ENCODE measurements at places on chromosomes 16 and 17.

DNA sequence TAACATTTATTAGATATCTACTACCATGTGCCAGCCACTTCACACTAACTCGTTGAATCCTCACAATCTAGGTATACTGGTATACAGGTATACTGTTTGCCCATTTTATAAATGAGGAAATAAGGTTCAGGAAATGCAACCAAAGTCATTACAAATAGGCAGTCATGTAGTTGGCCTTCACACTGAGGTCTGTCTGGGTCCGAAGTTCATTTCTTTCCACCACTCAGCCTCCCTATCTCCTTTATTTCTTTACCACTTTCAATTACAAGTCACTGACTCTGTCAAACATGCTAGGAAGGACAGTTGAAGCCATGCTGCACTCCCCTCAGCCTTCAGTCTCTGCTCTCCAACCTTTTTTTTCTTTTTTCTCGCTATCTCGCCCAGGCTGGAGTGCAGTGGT lies 20.7 kb upstream of the SIAH1 start:
- DNase-seq = no peak

GRCh38 chr17:29835435-29836351 lies 94.3 kb downstream of the SSH2 start:
- DNase-seq = no peak

DNA sequence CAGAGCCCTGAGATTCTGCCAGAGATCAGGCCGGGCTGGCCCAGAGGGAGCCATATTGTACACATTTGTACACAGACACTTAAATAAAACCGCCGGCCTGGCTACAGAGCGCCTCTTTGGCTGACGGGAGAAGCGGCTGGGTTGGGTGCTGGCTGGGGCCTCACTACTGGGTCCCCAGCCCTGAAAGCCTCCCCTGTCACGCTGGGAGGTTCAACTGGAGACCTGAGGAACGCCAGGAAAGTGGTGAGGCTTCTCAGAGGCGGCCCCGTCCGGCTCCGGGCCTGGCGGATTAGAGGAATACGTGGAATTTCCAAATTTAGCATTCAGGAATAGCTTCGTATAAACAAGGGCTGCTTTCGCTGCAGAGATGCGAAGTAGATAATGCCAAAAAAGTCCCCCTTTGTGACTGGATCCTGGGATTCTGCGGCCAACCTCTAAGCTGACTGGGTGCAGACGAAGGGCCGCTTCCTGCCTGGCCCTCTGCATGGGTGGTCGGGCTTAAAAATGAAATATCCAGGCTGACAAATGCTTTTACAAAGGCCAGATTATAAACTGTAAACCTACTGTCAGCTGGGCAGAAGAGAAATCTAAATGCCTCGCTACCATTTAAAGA lies 252.4 kb downstream of the IRF8 start:
- no peak for DNase-seq

DNA sequence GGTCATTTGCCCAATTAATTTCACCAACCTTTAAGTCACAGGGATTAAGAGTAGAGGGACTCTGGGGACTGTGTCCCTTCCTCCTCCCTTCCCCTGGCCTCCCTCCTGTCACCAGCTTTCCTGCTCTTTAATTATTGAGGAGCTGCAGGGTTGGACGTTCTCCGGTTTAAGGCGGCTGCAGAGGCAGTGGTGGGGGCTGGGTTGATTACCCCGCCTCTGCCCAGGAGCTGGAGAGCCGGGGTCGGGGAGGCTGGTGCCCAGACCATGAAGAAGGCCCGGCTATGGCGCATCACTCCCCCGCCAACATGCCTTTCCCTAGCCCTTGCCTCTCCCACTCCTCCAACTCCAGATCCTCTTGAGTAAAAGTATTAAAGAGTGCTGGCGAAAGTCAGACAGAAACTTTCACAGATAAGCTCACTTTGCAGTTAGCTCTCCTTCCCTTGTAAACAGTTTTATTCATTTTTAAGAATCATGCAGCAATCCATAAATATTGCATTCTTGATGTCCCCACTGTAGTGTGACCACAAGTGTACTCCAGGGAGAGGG lies 1.1 kb upstream of the FOXJ1 start:
- no peak for DNase-seq

- DNase-seq = no peak
Observed at GRCh38 chr16:50606431-50607050, 58.3 kb downstream of the NKD1 start.

DNA sequence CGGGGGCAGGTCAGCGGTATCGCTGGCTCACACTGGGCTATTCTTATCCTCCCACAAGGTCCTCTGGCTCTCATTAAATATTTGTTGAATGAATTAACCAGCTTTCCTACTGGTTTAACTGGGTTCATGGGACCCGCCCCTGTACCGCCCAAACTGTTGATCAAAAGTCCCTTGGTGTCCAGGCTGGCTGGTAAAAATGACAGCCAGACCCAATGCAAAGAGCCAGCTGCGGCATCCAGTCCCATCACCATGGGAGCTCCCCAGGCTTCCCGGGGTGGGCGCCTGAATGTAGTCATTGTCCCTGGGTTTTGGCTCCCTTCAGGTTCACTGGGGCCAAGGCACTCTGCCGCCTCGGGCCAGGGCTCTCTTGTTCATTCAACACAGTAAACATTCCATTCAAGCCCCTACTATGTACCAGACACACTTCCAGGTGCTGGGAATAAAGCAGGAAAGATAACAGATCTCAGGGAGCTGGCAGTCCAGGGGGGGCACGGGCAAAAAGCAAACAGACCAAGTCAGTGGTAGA lies 11.7 kb upstream of the ATP2C2 start:
- DNase-seq = no peak

- no peak for DNase-seq
Observed at GRCh38 chr17:37789021-37789565, 44.2 kb upstream of the HNF1B start.

- no peak for DNase-seq
Observed at GRCh38 chr16:68406458-68407152, 41.7 kb downstream of the SMPD3 start.

DNA sequence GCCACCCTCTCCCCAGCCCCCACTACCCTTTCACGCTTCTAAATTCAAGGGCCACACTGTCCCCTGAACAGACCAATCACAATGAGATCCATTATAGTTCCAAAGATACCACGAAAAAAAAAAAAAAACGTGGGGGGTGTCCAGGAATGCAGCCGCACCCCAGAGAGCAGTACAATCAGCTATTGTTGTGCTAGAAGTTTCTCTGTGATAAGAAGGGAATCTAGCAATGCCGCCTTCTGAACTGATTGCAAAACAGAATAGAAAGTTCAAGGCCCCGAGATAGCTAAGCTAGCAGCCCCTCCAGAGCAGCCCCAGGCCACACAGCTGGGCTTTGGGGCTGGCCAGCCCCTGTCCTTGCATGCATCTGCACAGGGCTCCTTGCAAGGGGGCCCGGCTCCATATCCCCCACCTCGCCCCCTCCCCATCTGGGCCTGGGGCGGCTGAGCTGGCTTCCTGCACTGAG lies 86.9 kb upstream of the CBX4 start:
- DNase-seq = no peak

GRCh38 chr16:89455178-89455577 lies 35.2 kb downstream of the ANKRD11 start:
- DNase-seq = no peak

DNA sequence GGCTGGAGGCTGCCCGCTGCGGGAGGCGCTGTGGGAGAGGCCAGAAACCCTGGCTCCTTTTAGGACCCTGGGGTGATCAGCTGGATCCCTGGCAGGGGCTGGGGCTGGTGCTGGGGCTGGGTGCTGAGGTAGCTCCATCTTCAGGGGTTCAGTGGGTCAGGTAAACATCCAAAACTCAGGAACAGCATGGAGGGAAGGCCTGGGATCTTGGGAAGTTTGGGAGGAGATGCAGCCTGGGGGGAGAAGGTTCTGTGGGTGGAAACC lies 21.0 kb downstream of the ADGRG5 start:
- DNase-seq = no peak

DNA sequence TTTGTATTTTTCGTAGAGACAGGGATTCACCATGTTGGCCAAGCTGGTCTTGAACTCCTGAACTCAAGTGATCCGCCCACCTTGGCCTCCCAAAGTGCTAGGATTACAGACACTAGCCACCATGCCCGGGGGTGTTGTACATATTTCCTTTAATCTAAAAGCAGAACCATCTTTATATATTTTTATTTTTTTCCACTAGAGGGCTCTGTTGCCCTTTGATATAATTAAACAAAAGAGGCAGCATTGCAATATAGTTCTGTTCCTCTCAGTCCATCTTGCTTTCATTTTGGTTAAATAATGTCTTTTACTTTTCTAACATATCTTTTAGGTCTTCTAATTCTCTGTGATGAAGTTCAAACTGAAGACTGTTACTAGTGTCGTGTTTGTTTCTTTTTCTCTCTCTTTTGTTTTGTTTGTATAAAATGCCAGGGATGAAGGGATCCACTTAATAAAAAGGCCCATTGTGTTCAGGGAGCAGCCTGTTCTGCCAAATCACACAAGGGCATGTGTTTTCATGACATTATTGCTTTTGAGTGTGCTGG lies 23.4 kb downstream of the WWOX start:
- no peak for DNase-seq

GRCh38 chr16:48013491-48013901 lies 142.3 kb downstream of the ABCC12 start:
- DNase-seq = no peak

GRCh38 chr17:67974598-67975066 lies 21.6 kb downstream of the C17orf58 start:
- no peak for DNase-seq

DNA sequence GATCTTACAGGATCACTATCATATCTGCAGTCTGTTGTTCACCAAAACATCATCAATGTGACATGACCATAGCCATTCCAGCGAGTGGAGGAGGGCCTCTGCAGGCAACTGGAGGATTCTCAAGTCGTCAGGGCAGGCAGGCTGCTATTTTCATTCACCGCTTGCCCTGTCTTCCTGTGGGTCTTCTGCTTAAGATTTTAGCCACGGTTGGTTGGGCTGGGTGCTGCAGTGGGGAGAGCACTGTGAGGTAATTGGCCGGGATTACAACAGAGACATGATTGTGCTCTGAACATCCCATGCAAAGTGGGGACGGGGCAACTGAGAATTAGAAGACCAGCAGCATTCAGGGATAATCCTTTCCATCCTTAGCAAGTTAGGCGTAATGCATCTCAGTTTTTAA lies 245.9 kb downstream of the CPPED1 start:
- no peak for DNase-seq

- no peak for DNase-seq
Observed at GRCh38 chr16:68046106-68046505, 23.0 kb downstream of the DUS2 start.

GRCh38 chr17:69609473-69610305 lies 195.2 kb downstream of the MAP2K6 start:
- DNase-seq = no peak

DNA sequence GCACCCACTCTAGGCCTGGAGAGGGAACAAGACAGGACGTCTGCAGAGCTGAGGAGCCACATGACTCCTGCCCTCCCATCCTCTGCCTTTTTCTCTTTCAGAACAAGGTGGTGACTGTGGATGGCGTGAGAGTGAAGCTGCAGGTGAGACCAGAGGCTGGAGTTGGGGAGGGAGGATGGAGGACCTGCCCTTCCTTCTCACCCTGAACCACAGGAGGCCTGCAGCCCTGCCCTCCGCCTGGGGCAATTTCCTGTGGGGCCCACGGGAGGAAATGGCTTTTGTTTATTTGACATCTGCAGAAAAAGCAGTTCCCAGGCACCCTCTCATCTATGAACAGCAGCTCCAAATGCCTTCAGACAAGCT lies 5.1 kb downstream of the RAB37 start:
- DNase-seq = no peak

GRCh38 chr17:66304304-66305174 lies 2.1 kb downstream of the PRKCA start:
- DNase-seq = no peak

DNA sequence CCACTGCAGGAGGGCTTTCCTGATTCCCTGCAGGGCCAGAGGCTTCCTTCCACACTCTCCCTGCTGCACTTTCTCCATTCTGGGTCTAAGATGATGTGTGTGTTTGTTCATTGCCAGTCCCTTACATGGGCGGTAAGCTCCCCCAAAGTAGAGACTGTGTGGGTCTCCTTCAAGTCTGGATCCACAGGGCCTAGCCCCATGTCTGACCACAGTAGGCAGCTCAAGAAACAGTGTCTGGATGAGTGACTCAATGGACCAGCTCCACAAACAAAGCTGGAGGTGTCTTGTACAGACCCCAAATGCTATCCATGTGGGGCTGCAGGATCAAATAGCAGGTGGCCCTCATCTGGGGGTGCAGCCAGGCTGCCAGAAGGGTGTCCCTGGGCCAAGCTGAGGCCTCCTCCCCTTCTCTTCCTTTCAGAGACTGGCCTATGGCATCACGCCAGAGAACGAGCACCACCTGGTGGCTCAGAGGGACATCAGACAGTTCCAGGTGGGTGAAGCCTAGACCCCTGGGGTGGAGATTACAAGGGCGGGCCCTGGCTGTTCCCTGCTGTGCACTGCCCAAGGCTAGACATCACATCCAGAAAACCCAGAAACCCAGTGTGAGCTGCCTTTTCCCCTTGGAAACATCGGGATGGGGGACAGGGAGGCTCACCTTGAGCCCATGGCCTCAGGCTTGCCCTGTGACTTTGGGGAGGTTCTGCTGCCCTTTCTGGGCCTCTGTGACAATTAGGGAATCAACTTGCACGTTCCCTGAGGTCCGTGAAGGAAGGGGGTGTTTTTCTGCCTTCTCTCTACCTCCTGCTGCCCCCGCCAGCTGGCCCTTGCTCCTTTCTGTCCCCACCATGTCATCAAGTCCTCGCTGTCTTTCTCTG lies 45.9 kb downstream of the SLC6A2 start:
- peak; percentile 6 for DNase-seq

GRCh38 chr17:39270923-39271322 lies 45.2 kb upstream of the STAC2 start:
- DNase-seq = no peak

- DNase-seq = peak; percentile 45
Observed at GRCh38 chr17:18974407-18975149, 22.6 kb downstream of the SLC5A10 start.

DNA sequence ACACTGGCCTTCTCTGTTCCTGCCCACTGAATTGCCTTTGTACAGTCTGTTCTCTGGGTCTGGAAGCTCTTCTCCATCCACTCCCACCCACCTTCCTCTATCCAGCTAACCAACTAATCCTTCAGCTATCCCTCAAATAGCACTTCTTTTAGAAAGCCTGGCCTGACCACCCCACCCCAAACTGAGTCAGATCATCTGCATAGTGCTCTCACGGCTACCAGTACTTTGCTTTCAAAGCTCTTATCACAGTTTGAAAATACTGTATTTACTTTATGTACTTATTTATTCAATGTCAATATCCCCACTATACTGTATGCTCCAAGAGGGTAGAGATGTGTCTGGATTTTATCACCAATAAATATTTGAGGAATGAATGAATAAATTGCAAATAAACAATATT lies 4.5 kb upstream of the CLDN7 start:
- no peak for DNase-seq

GRCh38 chr16:23501291-23501690 lies 9.0 kb downstream of the GGA2 start:
- DNase-seq = no peak

GRCh38 chr17:79977161-79977631 lies 58.5 kb downstream of the TBC1D16 start:
- no peak for DNase-seq
